Anterior cingulate cortex (tissue), 58 donors: ENCODE measurements at places on chromosomes 7 and 10.

GRCh38 chr7:68488341-68489060, 1109.8 kb upstream of the AUTS2 start:
- no peak for DNase-seq

GRCh38 chr7:20260223-20260622, 43.0 kb upstream of the MACC1 start:
- no peak for DNase-seq

- no peak for DNase-seq
Measured at GRCh38 chr10:42997849-42998165, 79.1 kb upstream of the RET start.

DNA sequence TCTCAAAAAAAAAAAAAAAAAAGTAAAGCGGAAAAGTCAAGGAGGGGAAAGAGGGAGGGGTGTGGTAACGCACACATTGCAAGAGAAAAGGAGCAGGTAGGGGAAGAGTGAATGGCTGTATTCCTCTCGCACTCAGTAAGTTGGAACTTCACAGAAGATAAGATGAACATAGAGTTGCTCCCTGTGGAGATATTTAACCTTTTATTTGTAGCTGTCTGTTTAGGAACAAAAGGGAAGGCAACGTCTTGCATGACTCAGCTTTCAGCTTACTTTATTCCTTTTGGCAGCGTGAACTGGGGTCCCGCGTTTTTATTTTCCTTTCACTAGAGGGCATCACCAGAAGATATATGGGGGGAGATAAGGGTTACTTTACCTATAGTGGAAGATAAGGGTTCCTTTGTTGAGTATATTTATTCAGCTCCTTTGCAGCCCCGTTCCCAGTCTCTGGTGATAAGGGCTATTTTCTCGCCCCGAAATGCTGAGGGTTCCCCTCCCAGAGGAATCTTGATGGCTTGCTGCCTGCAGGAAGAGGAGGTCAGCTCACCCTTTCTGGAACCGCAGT, 78.5 kb downstream of the APBB1IP start:
- DNase-seq = no peak

- peak; percentile 8 for DNase-seq
Measured at GRCh38 chr10:68560186-68560942, at the start of gene TET1. Gene TET1 (plus strand): TSS chr10:68560337. CDS start chr10:68572339, 12,002 bp downstream.

DNA sequence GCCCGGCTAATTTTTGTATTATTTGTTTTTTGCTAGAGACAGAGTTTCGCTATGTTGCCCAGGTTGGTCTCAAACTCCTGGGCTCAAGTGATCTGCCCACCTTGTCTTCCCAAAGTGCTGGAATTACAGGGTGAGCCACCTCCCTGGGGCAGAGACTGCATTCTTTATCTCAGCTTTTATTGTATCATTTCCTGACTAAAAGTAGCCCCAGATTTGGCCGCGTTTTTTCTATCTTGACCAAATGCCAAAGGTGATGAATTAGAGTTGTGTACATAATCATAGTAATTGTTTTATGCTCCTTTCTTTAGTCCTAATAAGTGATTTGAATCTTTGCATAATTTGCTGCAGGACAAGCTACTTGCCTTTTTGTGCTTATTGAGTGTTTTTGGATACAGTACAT, 3.1 kb upstream of the SMNDC1 start:
- no peak for DNase-seq

DNA sequence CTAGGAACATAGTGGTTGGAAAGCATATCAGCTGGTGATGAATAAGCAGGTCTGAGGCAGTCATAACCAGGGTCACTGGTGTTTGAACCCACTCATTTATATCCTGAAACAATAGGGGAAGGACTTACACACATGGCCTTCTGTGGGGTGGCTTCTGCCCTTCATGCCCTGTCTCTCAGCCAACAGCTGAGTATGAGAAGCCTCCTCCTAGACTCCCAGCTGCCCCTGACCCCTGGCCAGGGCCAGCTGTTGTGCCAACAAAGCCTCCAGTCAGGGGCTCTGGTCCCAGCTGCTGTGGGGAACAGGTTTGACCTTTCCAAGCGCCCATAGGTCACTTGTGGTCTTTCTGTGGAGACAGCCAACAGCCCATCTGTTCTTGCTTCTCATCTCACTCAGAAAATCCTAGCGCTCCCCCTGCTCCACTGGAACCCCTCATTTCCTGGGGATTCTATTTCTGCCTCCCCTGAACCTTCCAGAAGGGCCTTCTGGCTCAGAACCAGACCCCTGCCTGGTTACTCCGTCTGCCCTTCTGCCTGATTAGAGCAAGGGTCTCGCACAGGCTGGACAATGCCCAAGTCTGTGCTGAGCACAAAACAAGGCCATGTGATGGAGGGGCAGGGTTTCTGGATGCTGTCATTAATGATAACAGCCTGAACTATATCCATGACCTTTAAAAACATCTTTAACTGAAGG, 9.7 kb upstream of the PURB start:
- peak; percentile 73 for DNase-seq

GRCh38 chr10:45534572-45534971, 138.0 kb downstream of the ZFAND4 start:
- no peak for DNase-seq
